Upper lobe of right lung (tissue), 1 donor: ENCODE measurements at places on chromosomes 16 and 17. TPM values are rescaled to one million over a fixed set of nuclear protein-coding genes. Genes with fewer than 3 reads are reported as not detected.

DNA sequence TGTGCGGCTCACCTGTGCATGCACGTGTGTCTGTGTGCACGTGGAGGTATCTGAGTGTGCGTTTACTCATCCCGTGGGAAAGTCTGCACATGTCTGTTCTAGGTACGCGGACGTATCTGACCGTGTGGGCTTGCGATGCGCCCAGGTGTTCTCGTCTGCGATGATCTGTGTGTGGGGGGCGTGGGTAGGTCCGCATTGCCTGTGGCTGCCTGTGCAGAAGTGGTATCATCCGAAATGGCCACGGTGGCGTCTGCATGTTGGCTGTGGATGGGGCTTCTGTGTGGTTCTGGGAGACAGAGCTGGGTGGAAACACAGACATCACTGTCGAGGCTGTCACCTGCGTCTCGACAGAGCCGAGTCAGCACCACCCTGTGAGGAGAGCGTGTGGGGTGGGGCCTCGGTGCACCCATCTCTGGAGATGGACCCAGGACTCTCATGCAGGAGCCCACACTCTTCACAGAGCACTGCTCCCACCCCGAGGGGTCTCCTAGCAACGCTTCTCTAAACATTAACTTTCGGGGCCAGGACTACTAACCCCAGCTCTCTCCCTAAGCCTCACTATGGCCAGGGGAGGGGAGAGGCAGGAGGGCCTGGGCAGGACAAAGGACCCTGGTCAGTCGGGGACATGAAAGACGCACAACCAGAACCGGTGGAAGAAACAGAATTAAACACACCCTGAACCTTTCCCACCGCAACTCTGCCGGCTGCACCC is 8.4 kb downstream of the DPEP1 start:
- H3K4me1 ChIP-seq: no peaks in the 10 kb centered on the region
- H3K27me3 ChIP-seq: no peaks in the 10 kb centered on the region
- H3K36me3 ChIP-seq: no peaks in the 10 kb centered on the region
- H3K4me3 ChIP-seq: no peak overlapping the region
- H3K27ac ChIP-seq: no peak overlapping the region

DNA sequence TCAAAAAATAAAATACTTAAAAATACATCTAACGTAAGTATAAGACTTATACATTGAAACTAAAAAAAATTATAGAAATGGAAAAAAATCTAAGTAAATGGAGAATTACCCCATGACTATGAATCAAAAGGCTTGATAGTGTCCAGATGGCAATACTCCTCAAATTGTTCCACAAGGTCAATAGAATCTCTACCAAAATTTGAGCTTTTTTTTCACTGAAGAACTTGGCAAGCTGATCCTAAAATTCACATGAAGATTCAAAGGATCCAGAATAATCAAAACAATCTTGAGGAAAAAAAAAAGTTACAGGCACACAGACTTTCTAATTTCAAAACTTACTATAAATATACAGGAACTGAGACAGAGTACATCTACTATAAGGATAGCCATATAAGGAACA is 448.4 kb upstream of the CDH11 start:
- H3K27ac ChIP-seq: no peak overlapping the region
- no peaks in the 10 kb centered on the region for H3K4me1 ChIP-seq
- no peak overlapping the region for H3K4me3 ChIP-seq
- no peak for DNase-seq

DNA sequence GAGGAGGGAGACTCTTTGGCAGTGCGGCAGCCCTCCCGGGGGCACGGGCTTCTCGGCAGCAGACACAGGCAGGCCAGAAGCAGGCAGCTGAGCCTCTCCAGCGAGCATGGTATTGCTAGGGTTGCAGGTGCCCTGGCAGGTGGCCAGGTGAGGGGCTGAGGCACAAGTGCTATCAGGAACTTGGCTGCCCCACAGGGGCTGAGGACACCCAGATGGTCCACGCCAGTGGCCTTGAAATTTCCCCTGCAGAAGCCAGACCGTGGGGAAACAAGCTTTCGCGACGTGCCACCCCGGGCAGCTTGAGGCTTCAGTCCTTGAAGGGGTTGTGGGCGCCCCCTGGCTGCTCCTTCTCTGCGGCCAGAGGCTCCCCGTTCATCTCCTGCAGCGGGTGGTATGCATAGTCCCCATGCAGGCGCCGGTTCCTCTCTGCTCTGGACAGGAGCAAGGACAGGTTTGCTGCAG is 8.5 kb downstream of the NAGPA start:
- DNase-seq: no peak
- H3K27ac ChIP-seq: no peak overlapping the region
- H3K36me3 ChIP-seq: no peaks in the 10 kb centered on the region
- H3K4me3 ChIP-seq: no peak overlapping the region
- H3K4me1 ChIP-seq: no peaks in the 10 kb centered on the region

Gene FGF11
- 1.1 TPM for total RNA-seq

- H3K27ac ChIP-seq: no peak overlapping the region
- H3K36me3 ChIP-seq: no peaks in the 10 kb centered on the region
- no peaks in the 10 kb centered on the region for H3K4me1 ChIP-seq
- no peak for DNase-seq
- H3K27me3 ChIP-seq: no peaks in the 10 kb centered on the region
Observed at GRCh38 chr17:65401561-65401960, 159.9 kb downstream of the AXIN2 start.

GRCh38 chr17:2564877-2565276 is 28.6 kb upstream of the PAFAH1B1 start:
- no peaks in the 10 kb centered on the region for H3K4me1 ChIP-seq
- no peak overlapping the region for H3K4me3 ChIP-seq
- peak overlapping the region; percentile 45 for H3K27ac ChIP-seq
- no peaks in the 10 kb centered on the region for H3K27me3 ChIP-seq
- DNase-seq: peak; percentile 67

DNA sequence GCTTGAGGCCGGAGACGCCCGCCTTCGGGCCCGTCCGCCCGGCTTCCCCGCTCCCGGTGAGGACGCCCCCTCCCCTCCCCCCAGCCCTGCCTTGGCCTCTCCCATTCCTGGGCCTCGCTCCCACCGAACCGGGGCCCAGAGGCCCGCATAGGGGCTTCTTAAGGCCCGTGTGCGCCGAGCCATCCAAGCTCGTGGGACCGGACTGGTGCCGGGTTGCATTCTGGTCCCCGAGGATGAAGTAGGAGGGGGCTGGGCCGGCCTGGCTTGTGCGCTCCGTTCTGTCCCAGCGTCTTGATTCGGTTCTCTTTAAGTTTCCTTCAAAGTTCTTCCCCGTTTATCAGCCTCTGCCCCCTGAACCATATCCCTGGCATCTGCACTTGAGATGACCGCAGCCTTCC is 488 bp downstream of the SENP3 start:
- H3K27me3 ChIP-seq: no peaks in the 10 kb centered on the region
- H3K4me3 ChIP-seq: peak overlapping the region; percentile 91
- H3K4me1 ChIP-seq: peaks cover 50% of the 10 kb centered on the region
- H3K27ac ChIP-seq: peak overlapping the region; percentile 96

Gene KRT39
- 0.35 TPM for total RNA-seq

Gene YBX2
- not detected for total RNA-seq

- DNase-seq: no peak
- no peak overlapping the region for H3K27ac ChIP-seq
- H3K4me3 ChIP-seq: peak overlapping the region; percentile 91
- peaks cover 32% of the 10 kb centered on the region for H3K36me3 ChIP-seq
- peaks cover 33% of the 10 kb centered on the region for H3K4me1 ChIP-seq
Observed at GRCh38 chr16:24543949-24544348, 4.6 kb downstream of the RBBP6 start.

DNA sequence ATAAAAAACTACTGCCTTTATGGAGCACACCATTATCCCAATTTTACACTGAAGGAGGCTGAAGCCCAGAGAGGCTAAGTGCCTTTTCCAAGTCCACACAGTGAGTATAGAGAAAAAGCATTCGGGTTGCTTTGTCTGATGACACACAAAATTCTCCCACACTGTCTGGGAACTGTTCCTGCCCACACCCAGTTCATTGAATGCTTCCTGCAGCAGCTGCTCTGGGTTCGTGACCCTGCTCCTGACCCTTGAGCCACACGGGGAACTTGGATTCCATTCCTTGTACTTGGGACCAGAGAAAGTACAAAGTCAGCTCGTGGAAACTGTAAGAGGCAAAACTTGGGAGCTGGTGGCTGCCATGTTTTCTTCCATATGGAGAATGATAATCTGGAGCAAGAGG is 57.9 kb downstream of the AKAP1 start:
- no peaks in the 10 kb centered on the region for H3K36me3 ChIP-seq
- no peak overlapping the region for H3K27ac ChIP-seq
- no peaks in the 10 kb centered on the region for H3K27me3 ChIP-seq
- H3K4me3 ChIP-seq: no peak overlapping the region
